Regular cardiac myocyte (primary cell): ENCODE measurements at places on chromosomes 11 and 22. TPM values are rescaled to one million over a fixed set of nuclear protein-coding genes. Genes with fewer than 3 reads are reported as not detected.

The OR52I1 gene
- total RNA-seq, result not detected in 2 replicates

The GAS2L1 gene
- total RNA-seq, result 7.6 and 12.5 TPM in 2 replicates

The LSP1 gene
- 0.85 and 1.3 TPM in 2 replicates for total RNA-seq

The MS4A15 gene
- total RNA-seq, result not detected in 2 replicates

The SPCS2 gene
- 10.4 and 40.6 TPM in 2 replicates for total RNA-seq

The C11orf87 gene
- under 0.01 and 0.28 TPM in 2 replicates for total RNA-seq

The MACROD1 gene
- 8.1 and 21.7 TPM in 2 replicates for total RNA-seq

The OR6X1 gene
- total RNA-seq, result not detected in 2 replicates

The A4GALT gene
- 19.2 and 20.9 TPM in 2 replicates for total RNA-seq

The SAAL1 gene
- total RNA-seq, result 16.6 and 27.6 TPM in 2 replicates

The PRG3 gene
- not detected in 2 replicates for total RNA-seq

The TCF20 gene
- 18.3 and 25.5 TPM in 2 replicates for total RNA-seq

The OR8D4 gene
- not detected in 2 replicates for total RNA-seq

The SMTNL1 gene
- not detected in 2 replicates for total RNA-seq

The SMC1B gene
- total RNA-seq, result under 0.01 TPM in 1 of 2 replicates, not detected in the other
